ENCODE measurements at places on chromosomes 2 and 18.

GRCh38 chr18:62814132-62814759 is 98.9 kb downstream of the PHLPP1 start:
- DNase-seq, result no peak

DNA sequence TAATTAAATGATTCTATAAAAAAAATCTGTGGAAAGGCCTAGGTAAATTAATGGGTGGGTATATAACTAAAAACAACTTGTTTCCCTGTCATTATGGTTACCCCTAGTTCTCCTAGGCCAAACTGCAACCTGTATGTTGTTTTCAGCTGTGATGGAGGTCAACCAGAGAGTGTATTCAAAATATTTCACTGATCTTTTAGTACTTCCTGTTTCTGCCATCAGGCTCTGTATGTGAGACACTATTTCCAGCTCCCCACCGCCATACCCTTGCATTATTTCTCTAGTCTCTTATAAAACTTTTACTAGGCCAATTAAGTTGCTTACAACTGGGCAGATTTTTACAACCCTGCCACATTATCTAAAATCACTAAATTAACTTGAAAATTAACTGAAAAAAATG is 21.0 kb upstream of the CDKL4 start:
- DNase-seq, result no peak

- DNase-seq, result no peak
These were observed 58.4 kb upstream of the GALR1 start for GRCh38 chr18:77191071-77191751.

DNA sequence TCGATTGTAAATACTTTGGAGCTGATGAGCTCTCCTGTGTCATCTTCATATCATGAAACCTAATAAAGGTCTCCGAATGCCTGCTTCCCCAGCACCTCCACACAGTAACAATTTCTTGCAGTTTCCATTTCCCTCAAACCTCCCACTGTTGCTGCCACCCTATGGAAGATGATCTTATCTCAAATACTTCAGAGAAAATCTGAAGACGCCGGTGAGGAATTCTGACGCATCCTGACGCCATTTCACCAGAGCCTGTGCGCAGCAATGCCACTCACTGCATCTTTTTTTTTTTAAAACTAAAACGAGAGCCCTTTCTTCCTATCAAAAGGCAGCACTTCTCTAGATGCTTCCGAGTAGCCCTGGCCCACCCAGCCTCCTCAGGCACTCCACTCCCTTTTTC is 31.9 kb upstream of the GNAL start:
- no peak for DNase-seq

DNA sequence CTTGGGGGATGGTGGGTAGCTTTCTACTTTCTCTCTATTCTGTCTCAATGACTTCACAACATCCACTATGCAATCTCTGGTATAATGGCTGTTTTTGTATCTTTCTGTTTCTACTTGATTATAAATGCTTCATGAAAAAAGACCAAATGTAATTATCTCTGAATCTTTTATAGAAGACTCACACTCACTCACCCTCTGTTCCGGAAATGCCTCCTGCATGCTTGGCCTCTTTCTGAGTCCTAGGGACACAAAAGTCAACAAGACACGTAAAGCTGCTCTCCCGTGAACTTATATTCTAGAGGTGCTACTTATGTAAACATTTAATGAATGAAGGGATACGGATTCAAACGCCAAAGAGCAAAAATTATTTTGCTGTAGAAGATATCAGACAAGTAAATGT is 502.2 kb upstream of the SOX11 start:
- no peak for DNase-seq

- no peak for DNase-seq
These were observed 11.5 kb upstream of the RNU2-63P start for GRCh38 chr2:88027697-88028389.

DNA sequence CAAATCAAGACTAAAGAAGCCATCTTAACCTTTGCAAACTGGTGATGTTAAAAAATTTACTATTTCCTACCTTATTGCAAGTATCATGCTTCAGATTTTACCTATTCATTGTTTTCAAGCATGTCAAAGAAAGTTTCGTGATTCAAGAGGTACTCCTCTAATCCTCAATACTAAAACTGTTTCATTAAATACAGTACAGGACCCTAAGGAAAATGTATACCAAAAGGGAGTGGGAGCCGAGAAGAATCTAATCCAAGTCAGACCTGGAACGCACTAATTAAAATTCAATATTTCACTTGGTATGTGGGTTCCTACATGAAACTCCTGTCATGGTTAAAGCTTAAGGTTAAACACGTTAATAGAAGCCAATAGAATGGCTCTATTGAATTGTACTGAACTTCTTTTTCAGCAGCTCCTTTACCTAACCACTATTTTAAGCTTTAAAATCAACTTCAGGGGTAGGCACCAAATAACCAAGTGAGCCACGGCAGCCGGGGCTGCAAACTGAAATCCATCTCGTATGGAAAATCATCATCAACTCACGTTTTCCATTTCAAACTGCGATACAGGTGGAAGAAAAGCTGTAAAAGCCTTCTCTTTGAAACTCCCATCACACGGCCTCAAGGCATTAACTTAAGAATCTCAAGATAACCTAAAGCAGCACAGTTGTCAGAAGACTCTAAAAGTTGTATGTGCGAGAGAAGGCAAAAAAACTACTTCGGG is 188.8 kb downstream of the ZEB2 start:
- no peak for DNase-seq

DNA sequence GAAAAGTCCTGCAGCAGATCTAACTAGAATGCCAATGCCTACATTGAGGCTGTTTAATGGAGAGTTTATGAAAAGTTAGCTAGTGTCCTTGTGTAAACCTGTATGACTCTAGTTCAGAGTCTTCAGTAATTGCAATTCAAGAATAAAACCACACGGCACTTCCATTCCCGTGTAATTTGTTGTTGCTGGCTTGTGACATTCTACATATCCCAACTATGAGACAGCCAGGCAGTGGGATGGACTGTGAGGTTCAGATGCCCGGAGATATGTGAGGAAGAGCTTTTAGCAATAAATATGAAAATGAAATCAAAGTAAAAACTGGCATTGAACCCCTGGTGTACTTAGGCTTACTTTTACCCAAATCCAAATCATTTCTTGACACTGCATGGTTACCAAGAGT is 263.4 kb downstream of the NEDD4L start:
- no peak for DNase-seq

- no peak for DNase-seq
These were observed 43.1 kb upstream of the SLC39A10 start for GRCh38 chr2:195613922-195614321.

DNA sequence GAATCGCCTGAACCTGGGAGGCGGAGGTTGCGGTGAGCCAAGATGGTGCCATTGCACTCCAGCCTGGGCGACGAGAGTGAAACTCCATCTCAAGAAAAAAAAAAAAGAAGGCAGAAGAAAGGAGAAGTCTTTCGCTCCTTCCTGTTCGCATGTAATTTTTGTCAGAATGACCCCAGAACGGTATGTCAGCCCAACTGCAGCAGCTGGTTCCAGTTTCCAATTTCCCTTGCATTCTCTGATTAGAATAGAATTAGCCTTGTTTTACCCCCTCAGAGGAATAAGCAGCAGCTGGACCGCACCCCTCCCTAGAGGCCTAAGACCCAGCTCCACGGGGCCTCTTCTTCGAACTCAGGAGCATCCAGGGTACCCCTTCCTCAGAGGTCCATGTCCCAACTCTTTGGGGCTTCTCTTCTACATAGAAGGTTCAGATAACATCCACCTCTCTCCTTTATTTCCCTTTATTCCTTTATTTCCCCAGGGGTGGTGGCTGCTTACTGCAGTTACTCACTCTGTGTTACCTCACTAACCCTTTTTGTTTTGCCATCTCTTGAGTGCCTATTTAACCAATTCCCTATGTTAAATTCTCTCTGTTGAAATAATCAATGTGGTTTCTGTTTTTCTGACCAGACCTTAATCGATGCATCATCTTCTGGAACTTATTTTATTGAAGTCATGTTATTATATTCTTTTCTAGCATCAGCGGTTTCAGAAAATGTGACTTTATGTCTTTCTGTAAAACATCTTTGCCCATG is 7.2 kb upstream of the PUM2 start:
- no peak for DNase-seq

GRCh38 chr2:238786792-238787490 is 60.9 kb upstream of the TWIST2 start:
- no peak for DNase-seq

DNA sequence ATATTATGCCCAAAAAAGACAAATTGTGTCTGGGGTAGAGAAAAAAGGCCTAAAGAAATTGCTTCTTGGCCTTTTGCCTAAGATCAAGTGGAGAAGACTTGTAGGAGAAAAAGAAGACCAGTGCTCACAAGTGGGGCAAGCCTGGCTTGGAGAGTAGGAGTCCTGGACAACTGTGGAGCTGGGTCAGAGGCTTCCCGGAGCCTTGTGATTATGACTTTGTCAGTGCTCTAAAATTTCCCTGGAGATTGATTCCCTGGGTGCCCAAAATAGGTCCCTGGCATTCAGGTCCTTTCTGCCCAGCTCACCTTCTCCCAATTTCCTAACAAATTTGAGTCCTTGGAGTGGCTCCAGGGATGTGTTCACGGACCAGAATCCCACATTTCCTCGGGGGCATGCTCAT is 787 bp upstream of the TRIM54 start:
- DNase-seq, result no peak

GRCh38 chr2:207235621-207236020 is 69.9 kb upstream of the KLF7 start:
- no peak for DNase-seq

DNA sequence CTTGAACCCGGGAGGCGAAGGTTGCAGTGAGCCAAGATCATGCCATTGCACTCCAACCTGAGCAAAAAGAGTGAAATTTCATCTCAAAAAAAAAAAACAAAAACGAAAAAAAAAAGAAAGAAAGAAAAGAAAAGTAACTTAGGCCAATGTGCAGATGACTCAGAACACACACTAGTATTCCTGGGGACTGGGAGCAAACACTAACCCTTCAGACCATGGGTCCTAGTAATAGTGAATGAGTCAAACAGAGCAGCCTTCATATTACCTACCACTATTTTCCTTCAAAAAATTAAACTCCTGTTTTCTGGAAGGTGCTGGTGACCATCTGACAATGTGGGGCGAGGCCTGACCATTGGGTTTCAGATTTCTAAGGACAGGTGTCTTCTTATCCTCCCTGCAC is 253.4 kb downstream of the PIEZO2 start:
- DNase-seq, result no peak
